CD8-positive, alpha-beta memory T cell (primary cell): ENCODE measurements at places on chromosomes 2 and 18. TPM values are rescaled to one million over a fixed set of nuclear protein-coding genes. Genes with fewer than 3 reads are reported as not detected.

Gene DLGAP1
- not detected for total RNA-seq

- no peak for DNase-seq
- H3K4me1 ChIP-seq, result peaks cover 2% of the 10 kb centered on the region
- H3K36me3 ChIP-seq, result no peaks in the 10 kb centered on the region
- H3K27ac ChIP-seq, result no peak overlapping the region
Measured at GRCh38 chr18:46061387-46061786, 10.7 kb downstream of the PSTPIP2 start.

- no peaks in the 10 kb centered on the region for H3K36me3 ChIP-seq
- no peak overlapping the region for H3K4me3 ChIP-seq
- DNase-seq, result peak; percentile 80
- H3K4me1 ChIP-seq, result peaks cover 16% of the 10 kb centered on the region
- H3K27ac ChIP-seq, result no peak overlapping the region
- no peaks in the 10 kb centered on the region for H3K27me3 ChIP-seq
Measured at GRCh38 chr2:144183727-144184126, 336.2 kb downstream of the ZEB2 start.

DNA sequence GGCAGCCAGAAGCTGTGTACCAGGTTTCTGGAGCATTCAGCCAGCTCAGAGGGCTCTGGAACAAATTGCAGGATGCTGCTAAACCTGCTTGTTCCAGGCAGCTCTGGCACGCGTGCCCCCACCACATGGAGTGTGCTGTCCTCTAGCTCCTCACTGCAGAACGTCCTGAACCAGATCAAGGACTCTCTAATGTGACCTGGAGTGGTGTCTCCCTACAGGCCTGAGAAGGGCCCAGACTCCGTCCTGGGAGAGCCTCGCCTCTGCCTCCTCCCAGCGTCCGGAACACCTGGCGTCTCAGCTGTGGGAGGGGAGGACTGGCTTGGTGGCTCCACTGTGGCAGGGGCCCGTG lies 115.6 kb upstream of the GPC1 start:
- DNase-seq, result no peak
- no peaks in the 10 kb centered on the region for H3K4me1 ChIP-seq
- H3K4me3 ChIP-seq, result no peak overlapping the region
- no peaks in the 10 kb centered on the region for H3K36me3 ChIP-seq

- no peaks in the 10 kb centered on the region for H3K27me3 ChIP-seq
- peaks cover 97% of the 10 kb centered on the region for H3K4me1 ChIP-seq
- peak overlapping the region; percentile 68 for H3K27ac ChIP-seq
- H3K36me3 ChIP-seq, result no peaks in the 10 kb centered on the region
- peak overlapping the region; percentile 69 for H3K4me3 ChIP-seq
- DNase-seq, result no peak
Measured at GRCh38 chr18:63155910-63156773, 163.4 kb downstream of the BCL2 start.

DNA sequence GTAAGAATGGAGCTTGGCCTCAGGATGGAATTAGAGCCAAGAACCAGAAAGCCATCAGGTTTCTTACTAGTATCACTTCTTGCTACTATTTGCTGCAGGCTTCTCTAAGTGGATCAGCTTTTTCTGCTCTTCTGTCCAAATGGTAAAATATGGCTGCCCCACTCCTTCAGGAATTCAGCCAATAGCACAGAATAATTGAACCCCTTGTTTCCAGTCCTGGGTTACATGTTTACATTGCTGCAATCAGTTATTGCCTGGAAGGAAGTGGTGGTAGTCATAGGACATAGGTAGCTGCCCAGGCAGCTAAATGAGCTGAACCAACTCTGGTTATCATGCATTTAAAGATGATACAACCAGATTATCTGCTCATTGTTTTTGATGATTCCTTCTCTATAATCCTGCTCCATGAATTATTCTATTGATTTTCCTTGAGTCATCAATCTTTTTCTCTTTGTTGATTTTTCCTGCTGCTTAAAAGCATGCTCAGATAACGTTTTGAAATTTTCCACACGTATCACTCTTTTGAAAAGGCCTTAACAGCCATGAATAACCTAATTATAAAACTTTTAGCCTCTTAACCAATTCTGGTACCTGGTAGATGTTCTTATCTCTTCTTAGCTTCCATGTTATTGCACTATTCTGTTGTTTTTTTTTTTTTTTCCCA lies 12.6 kb downstream of the AGPS start:
- no peaks in the 10 kb centered on the region for H3K27me3 ChIP-seq
- no peak overlapping the region for H3K4me3 ChIP-seq
- no peak for DNase-seq
- peaks cover 13% of the 10 kb centered on the region for H3K4me1 ChIP-seq
- H3K36me3 ChIP-seq, result no peaks in the 10 kb centered on the region

GRCh38 chr2:127064642-127065250 lies 42.2 kb downstream of the BIN1 start:
- DNase-seq, result no peak
- H3K4me1 ChIP-seq, result peaks cover 17% of the 10 kb centered on the region
- peaks cover 19% of the 10 kb centered on the region for H3K36me3 ChIP-seq
- H3K27ac ChIP-seq, result peak overlapping the region; percentile 57

Gene UGT1A7
- total RNA-seq, result not detected

- no peak overlapping the region for H3K4me3 ChIP-seq
- H3K27ac ChIP-seq, result no peak overlapping the region
- no peaks in the 10 kb centered on the region for H3K27me3 ChIP-seq
- DNase-seq, result no peak
- H3K36me3 ChIP-seq, result no peaks in the 10 kb centered on the region
Measured at GRCh38 chr2:232974396-232974795, 38.7 kb downstream of the NGEF start.
